Cardiac atrium fibroblast (primary cell): ENCODE measurements at places on chromosomes 11 and 22. TPM values are rescaled to one million over a fixed set of nuclear protein-coding genes. Genes with fewer than 3 reads are reported as not detected.

SYCE3 gene
- total RNA-seq: not detected in 2 replicates

ART1 gene
- total RNA-seq: not detected in 2 replicates

F2 gene
- total RNA-seq: not detected in 2 replicates

APOBEC3G gene
- total RNA-seq: 5.6 and 10.7 TPM in 2 replicates

CHRM1 gene
- total RNA-seq: not detected in 2 replicates

CCDC116 gene
- 0.16 TPM in 1 of 2 replicates, not detected in the other for total RNA-seq

PANX2 gene
- 0.65 and 1.1 TPM in 2 replicates for total RNA-seq

MFNG gene
- 1.3 TPM in 1 of 2 replicates, not detected in the other for total RNA-seq

DEUP1 gene
- total RNA-seq: not detected in 2 replicates

TENM4 gene
- total RNA-seq: under 0.01 TPM in 1 of 2 replicates, not detected in the other

AGBL2 gene
- total RNA-seq: 1.6 TPM in 1 of 2 replicates, not detected in the other

BTBD18 gene
- not detected in 2 replicates for total RNA-seq

OR2AT4 gene
- total RNA-seq: not detected in 2 replicates

OR8G1 gene
- not detected in 2 replicates for total RNA-seq

PLAAT2 gene
- not detected in 2 replicates for total RNA-seq

GLB1L2 gene
- 2.0 TPM in 1 of 2 replicates, not detected in the other for total RNA-seq

TST gene
- total RNA-seq: 49.4 and 56.7 TPM in 2 replicates

C11orf87 gene
- not detected in 2 replicates for total RNA-seq

IRAG1 gene
- total RNA-seq: 3.1 and 4.0 TPM in 2 replicates

GPHA2 gene
- 2.6 TPM in 1 of 2 replicates, not detected in the other for total RNA-seq

CASP5 gene
- total RNA-seq: not detected in 2 replicates

OR10D3 gene
- not detected in 2 replicates for total RNA-seq

TRIM51 gene
- not detected in 2 replicates for total RNA-seq

BAIAP2L2 gene
- total RNA-seq: 2.4 and 9.7 TPM in 2 replicates

TMEM86A gene
- total RNA-seq: 0.54 and 2.1 TPM in 2 replicates

TOM1 gene
- 38.2 and 50.2 TPM in 2 replicates for total RNA-seq

RBMXL2 gene
- not detected in 2 replicates for total RNA-seq

ADM2 gene
- 10.2 and 10.8 TPM in 2 replicates for total RNA-seq

TPBGL gene
- total RNA-seq: 0.16 and 0.18 TPM in 2 replicates

TREH gene
- total RNA-seq: not detected in 2 replicates

LARGE2 gene
- not detected in 2 replicates for total RNA-seq

GGTLC2 gene
- not detected in 2 replicates for total RNA-seq

TUBA8 gene
- total RNA-seq: 0.72 and 0.97 TPM in 2 replicates
